ENCODE measurements at places on chromosomes 2 and 18.

DNA sequence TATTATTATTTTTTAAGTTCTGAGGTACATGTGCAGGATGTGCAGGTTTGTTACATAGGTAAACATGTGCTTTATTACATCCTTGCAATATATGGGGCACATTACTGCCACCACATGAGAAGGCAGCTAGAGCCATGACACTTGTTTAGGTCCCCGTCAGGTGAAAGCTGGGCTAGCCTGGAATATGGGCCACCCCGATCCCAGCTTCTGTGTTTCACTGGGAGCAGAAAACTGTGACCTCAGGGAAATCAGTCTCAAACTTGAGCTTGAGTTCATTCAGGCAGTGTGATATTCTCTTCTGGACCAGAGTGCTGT is 176.9 kb downstream of the PIK3C3 start:
- no peak for DNase-seq

- no peak for DNase-seq
Observed at GRCh38 chr2:70685771-70686171, 82.2 kb downstream of the ADD2 start.

DNA sequence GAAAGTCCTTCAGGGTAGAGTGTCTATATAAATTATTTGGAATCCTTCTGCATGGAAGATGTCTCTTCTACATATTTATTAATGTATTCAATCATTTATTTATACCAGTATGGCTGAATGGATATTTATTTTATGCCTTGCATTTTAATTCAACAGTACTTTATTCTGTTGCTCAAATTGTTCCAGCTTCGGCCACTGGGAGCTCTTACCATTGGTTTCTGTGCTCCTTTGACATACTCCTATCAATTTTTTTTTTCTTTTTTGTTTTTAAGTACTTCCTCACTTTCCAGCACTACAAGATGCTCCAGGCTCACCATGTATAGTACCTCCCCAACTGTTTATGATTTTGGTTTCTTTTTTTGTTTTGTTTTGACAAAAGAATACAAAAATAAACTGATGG is 39.4 kb upstream of the WIPF1 start:
- DNase-seq = no peak

GRCh38 chr18:54209471-54210180 is 14.8 kb downstream of the MBD2 start:
- DNase-seq = no peak

DNA sequence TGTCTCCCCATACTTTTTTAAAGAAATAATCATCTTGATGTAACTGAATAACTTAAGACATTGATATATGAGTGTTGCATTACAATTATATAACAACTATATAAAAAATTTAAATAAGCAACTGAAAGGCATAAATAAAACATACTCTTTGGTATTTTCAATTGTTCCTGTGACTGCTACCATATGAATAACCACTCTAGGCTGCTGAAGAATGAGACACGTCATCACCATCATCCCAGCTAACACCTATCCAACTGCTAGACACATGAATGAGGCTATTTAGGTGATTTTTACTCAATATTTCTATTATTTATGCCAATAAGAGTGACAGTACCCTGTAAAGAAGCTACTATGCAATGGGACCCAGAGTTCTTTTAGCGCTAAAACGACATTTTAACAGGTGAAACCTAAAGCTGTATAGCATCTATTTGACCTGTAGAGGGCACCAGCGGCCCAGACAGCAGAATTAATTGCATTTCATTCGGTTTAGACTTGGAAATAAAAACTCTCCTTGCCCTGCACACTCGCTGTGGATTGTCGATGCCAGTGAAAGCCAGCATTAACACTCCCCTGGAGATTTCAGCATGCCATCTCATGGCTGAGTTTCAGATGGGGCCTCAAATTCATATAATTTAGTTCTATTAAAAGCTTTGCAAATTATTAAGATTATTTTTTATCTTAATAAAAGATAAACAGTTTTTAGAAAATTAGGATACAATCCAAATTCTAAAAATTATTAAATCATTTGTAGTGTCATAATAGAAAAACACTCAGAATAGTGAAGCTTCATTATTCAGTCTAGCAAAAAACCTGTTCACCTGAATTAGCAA is 89.4 kb upstream of the MAP2 start:
- peak; percentile 4 for DNase-seq

GRCh38 chr2:28643911-28644334 is 107.7 kb upstream of the PPP1CB start:
- DNase-seq = no peak

DNA sequence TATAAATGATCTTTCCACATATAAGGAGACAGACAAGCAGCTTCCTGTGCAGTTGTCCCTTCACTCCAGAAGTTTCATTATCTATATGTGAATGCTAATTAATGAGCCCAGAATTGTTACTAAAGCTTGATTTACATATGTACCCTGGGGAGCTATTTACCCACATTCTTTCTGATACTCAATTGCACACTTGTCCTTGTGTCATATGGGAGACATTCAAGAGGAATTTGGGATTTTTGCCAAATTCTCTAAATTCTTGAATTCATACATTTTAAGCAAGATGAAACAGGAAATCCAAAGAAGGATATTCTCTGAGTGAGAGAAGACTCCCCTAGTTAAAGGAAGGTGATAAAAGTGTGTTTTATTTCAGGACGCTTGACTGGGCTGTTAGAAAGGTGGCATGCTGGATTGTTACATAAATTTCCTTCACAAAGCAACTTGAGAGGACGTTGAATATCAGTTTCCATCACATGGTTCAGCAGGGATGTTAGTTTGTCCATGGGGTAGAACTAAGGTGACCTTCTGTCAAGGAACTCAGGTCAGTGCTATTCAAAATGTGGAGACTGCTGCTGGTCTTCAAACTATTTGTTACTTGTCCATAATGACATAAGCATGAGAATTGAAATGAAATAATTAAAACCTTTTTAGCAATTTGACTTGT is 368.2 kb downstream of the IRS1 start:
- no peak for DNase-seq

GRCh38 chr2:237911363-237912017 is 52.1 kb downstream of the RAMP1 start:
- no peak for DNase-seq

GRCh38 chr2:44686561-44686960 is 254.9 kb upstream of the SIX3 start:
- DNase-seq = no peak
